ENCODE measurements at places on chromosomes 6 and 20. TPM values are rescaled to one million over a fixed set of nuclear protein-coding genes. Genes with fewer than 3 reads are reported as not detected.

DNA sequence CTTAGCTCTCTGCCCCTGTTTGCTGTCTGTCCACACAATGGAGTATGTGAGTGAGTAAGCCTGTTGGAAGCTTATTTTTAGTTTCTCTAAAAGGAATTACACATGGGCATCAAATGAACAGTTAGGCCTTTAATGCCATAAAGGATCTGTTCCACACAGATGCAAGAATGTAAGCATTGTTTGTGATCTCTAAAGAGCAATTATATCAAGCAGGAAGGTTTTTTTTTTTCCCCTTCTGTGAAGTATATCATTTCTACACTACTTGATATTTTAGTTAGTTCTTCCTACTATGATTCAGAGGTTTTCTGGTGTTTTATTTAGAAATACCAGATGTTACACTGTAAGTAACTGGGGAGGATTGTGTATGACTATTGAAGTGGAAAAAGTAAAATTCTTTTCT, 627.5 kb downstream of the COL12A1 start:
- no peak for DNase-seq

GRCh38 chr6:116278854-116279231, 887 bp downstream of the TSPYL1 start:
- no peak for DNase-seq

SNRNP48 gene
- 10.6 TPM for total RNA-seq

TMEM30A gene
- 271 TPM for total RNA-seq

DNA sequence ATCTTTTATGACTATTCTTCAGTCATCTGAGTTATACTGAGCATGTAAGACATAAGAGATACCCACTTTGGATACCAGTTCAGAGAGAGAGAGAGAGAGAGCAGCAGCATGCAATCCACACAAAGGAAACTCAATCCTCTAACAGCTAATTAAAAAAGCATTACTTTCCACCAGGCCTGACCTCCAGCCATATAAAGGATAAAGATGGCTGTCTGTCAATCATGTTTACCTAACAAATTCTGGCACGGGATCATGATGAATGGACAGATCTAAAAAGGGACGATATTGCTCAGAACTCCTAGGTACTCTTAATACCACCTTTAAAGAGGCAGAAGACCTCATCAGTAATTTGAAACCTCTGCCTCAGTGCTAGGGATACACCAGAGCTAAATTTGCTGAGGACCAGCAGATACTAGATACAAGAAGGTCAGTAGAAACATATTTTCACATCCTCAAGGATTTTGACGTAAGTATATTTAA, 159.2 kb downstream of the RPS12 start:
- no peak for DNase-seq

Measured in glomerular endothelial cell (primary cell).